Neural progenitor cell (in vitro differentiated cells): ENCODE measurements at places on chromosomes 6 and 20.

- DNase-seq: no peak
Measured at GRCh38 chr6:159973951-159974350, 5.1 kb downstream of the IGF2R start.

DNA sequence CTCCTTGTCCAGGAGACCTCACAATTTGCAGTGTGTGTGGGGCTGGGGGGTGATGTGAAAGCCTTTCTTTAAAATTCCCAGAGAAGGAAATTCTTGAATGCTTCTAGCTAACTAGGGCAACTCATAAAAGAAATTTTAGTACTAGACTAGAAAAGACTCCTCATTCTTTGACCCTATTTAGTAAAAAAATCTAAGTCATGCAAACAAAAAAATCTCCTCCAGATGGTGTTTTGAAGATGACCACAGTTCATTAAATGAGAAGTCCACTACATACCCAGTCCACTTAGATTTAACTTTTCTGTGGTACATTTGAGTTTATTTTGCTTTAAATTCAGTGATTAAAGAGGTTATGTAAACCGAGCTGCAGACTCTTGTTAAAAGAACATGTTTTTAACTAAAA is 67.5 kb downstream of the NDUFAF5 start:
- DNase-seq: no peak

- DNase-seq: no peak
Measured at GRCh38 chr6:83378621-83379388, 52.0 kb downstream of the ME1 start.

DNA sequence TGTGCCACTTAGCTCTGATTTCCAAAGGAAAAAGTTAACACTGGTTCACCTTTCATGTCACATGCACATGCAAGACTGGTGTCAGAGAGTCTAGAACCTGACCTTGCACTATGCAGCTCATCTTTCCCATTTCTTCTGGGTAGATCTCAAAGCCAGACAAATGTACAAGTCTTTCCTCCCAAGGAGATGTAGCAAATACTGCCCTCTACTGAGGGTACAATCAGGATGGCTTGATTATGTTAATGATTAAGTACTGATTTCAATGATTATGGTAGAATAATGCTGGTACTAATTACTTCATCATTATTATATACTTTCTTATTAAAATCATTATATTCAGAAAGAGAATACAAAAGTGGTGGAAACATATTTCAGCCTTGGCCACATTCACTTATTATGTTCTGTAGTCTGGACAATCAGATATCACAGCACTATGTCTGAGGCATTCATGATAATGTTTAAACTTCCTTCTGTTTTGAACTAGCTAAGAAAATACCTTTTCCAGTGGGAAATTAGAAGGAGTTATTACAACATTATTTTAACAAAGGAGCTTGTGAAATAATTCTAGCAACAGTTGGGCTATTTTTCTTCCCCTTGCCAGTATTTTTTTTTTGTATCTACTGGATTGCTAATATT is 68.5 kb upstream of the FOXO3 start:
- DNase-seq: peak; percentile 54
